Hair follicular keratinocyte (primary cell): ENCODE measurements at places on chromosomes 6 and 20. TPM values are rescaled to one million over a fixed set of nuclear protein-coding genes. Genes with fewer than 3 reads are reported as not detected.

Gene EFCAB8
- total RNA-seq = not detected in 2 replicates

Gene MEI4
- 0.23 TPM in 1 of 2 replicates, not detected in the other for total RNA-seq

Gene FAXC
- 1.4 and 4.2 TPM in 2 replicates for total RNA-seq

Gene SYTL3
- total RNA-seq = 0.70 and 1.4 TPM in 2 replicates

Gene MUCL3
- total RNA-seq = not detected in 2 replicates

Gene MOXD1
- 3.4 and 4.3 TPM in 2 replicates for total RNA-seq

Gene LGSN
- total RNA-seq = not detected in 2 replicates

Gene DEK
- total RNA-seq = 69.8 and 132 TPM in 2 replicates

Gene TRIM38
- total RNA-seq = 2.5 and 3.0 TPM in 2 replicates

Gene RIMS1
- total RNA-seq = under 0.01 and 0.08 TPM in 2 replicates

Gene TMEM170B
- total RNA-seq = 0.04 and 0.08 TPM in 2 replicates
